ENCODE measurements at places on chromosomes 12 and 14.

DNA sequence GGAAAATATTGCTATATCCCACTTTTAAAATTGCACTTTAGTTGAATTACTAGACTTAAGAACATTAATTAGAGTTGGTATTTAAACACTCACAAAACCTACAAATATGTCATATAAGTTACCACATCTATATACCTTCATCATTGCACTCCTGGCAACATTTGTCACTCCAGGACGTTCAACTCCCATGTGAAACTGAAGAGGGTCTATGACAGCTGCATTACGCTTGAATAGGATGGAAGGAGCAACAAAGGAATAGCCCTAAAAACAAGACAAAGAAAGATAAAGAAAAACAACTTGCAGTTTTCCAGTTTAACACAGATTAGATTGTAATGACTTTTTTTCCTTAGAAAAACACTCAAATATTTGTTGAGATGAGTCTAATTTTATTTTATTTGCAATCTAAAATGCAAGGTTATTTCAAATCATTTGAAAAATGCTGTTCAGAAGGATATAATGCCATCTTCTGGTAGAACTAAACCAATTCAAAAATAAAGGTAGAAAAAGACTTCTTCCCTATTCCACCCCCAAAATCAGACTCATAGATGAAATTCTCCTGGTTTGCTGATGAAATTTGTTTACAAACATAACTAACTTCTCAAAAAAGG is 84.3 kb upstream of the TTC7B start:
- DNase-seq: no peak

- no peak for DNase-seq
Observed at GRCh38 chr14:101878822-101879528, 85.4 kb upstream of the DYNC1H1 start.

- no peak for DNase-seq
Observed at GRCh38 chr14:75274899-75275569, 3.6 kb upstream of the FOS start.

DNA sequence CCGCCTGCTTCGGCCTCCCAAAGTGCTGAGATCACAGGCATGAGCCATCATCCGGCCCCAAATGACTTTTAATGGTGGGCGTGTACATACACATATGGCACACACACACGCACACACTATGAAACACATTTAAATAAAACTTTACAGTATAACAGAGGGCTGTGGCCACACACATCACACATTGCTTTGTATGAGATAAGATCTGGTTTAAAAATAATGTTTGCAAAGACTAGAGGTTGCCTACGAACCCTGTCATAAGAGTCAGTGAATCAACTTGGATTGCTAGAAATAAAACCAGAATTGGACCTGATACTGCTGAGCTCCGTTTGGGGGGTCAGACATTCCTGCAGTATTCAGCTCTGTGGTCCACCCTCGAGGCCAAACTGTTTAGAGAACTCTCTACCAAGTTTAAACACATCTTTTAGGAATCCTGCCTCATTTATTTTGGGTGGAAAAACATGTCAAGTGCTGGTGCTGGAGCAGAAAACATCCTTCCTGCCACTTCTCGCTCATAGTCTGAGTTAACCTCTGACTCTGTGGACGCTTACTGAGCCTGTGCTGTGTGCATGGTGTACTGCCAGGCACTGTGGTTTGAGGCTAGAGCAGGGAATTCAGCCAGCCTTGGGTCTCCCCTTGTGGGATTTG is 47.8 kb upstream of the EML1 start:
- DNase-seq: no peak

- no peak for DNase-seq
Observed at GRCh38 chr12:100138048-100138802, 4.4 kb downstream of the BLTP3B start.

- no peak for DNase-seq
Observed at GRCh38 chr12:49990273-49990672, 17.5 kb downstream of the AQP6 start.

DNA sequence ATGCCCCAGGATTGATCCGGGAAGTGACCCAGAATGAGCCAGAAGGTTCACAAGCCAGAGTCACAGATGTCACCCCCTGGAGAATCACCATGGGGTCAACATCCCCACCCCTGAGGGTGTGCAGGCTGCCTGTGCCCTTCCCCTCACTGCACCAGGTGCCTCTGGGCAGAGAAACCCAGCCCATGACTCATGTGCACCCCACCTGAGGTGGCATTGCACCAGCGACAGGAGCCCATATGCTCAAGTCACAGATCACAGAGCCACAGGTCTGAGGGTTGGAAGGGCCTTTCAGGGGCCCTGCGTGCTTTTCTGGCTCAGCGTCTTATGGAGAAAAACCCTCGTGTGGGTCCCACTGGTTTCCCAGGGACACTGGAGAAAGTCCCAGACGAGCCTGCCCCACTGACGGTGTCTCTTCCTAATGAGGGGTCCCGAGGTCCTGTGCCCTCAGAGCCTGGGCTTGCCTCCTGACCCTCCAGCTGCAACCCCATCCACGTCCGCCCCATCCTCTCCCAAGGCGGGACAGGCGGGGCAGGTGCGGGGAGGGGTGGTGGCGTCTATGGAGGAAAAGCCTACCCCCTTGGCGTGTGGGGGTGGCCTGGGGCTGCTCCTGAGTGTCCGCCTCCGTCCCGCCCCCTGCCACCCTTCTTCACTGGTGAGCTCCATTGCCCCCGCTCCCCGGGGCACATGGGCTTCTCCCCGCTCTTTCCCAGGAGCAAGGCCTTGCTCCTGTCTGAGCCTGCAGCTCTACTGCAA is 47.6 kb downstream of the SLC8B1 start:
- no peak for DNase-seq

GRCh38 chr14:35401422-35402265 is 2.9 kb downstream of the NFKBIA start:
- no peak for DNase-seq

DNA sequence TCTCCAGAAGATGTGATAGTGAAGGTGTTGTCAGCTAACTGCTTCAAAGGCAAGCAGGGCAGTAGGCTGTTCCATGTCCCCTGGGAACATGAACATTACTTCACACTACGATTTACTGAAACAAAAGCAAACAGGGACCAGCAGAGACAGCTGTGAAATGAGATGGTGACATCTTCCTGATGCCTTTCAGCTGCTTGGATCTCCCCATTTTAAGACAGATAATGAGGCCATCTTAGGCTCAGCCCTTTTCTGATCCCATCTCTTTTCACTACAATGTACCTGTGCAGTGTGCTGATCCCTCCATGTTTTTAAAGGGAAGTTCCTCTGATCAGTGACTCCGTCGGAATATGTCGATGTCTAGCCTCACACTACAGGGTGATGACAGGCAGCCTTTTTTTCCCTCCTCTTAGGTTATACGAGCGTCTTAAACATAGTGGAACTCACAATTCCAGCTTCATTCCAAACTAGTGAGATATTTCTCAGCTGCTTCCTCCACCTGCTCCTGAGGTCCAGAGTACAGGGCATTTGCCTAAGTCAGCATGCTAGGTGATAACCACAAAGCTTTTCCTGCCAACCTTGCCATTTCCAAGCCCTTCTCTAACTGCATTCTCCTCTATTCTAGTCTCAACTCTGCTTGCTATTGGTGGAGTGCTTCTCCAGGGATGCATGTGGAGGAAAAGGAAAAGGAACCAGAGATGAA is 87.6 kb upstream of the EGLN3 start:
- DNase-seq: no peak

- no peak for DNase-seq
Observed at GRCh38 chr12:57738661-57739237, at the start of gene AGAP2. AGAP2 (minus strand) TSS chr12:57738742; CDS start chr12:57738246, 496 bp downstream.

DNA sequence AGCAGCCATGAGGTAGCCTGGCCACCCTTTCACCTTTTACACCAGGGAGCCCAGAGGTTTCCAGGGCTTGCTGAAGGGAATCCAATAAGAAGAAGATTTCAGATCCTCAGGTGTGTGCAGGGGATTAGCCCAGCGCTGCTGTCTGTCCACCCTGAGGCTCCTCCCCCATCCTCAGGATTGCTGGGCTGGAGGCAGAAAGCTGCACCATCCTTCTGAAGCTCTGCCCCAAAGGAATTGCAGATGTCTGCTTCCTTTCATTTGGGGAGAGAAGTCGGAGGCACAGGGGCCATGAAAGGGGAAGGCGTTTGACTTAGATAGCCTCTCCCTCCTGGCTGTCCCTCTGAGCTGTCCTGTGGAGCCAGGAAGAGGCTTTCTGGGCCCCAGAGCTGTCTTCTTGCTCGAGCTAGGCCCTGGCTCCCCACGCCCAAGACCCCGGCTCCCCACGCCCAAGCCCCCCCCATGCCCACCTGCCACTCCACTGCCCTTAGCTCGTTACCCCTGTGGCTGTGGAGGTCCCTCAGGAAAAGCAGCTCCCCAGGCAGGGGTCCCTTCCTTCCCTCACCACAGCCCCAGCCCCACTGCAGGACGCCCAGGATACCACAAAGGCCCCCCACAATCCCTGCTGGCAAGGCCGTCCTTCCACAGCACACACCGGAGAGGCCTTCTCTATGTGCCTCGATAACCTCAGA is 359.0 kb downstream of the CACNA1C start:
- no peak for DNase-seq

DNA sequence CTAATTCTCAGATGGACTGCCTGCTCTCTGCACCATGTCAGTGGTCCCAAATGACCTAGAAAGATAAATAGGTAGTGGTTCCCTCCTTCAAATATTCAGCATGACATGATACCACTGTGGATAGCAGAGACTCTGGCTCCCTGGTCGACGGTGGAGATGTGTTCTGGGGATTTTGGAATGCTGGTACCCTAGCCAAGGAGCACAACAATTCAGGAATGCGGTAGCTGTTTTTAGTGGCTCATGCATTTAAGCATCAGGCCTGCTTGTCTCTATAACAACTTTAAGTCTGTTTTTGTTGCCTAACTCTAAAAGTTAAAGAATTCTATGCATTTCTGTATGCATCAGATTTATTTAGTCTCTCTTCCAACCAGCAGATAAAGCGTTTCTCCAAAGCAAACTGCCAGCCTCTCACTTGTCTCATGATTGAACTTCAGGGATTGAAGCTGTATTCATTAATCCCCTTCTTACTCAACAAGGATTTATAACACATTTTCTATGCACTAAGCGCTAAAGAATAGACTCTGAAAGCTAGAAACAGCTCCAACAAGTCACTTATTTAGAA is 164.9 kb upstream of the BMP4 start:
- no peak for DNase-seq

GRCh38 chr14:23750357-23750756 is 114.2 kb downstream of the DHRS2 start:
- no peak for DNase-seq

GRCh38 chr12:8785499-8785898 is 36.9 kb upstream of the A2ML1 start:
- DNase-seq: no peak

- no peak for DNase-seq
Observed at GRCh38 chr12:104177663-104178501, 37.7 kb upstream of the TXNRD1 start.

DNA sequence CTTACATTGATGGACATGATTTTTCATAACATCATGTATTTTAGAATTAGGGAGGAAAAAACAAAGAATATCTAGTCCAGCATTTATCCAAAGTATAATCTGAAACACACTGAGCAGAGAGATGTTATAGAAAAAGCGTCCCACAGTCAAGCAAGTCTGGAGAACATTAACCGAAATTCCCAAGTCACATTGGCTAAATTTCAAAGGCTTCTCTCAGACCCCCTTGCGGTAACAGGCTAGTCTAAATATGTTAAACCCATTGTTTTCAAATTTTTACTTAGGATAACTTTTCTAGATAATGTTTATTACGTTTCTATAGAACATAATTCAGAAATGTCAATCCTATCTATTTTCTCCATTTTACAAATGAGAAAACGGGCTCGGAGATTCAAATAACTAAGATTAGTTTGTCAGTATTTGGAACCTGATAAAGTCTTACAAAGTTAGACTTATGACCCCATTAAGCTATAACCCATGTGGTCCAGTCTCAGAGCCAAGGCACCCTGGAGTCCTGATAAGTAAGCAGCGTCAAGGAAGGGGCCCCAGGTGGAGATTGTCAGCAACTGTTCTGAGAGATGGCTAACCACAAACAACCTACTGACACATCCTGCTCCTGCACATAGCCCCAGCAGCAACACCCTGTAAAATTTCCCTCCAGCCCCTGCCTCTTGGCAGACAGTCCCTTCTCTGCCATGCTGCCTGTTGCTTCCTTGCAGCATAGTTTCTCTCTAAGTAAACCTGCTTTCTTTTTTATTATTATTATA is 220.6 kb upstream of the TMEM260 start:
- DNase-seq: no peak

- no peak for DNase-seq
Observed at GRCh38 chr12:268483-268840, 5.8 kb upstream of the SLC6A13 start.

GRCh38 chr12:50059440-50060119 is 2.2 kb downstream of the ASIC1 start:
- DNase-seq: no peak

- DNase-seq: no peak
Observed at GRCh38 chr14:93006567-93007051, 83.7 kb downstream of the CHGA start.

- no peak for DNase-seq
Observed at GRCh38 chr12:19757317-19757877, 318.1 kb downstream of the AEBP2 start.

- no peak for DNase-seq
Observed at GRCh38 chr12:68842123-68842522, 34.1 kb downstream of the MDM2 start.

- no peak for DNase-seq
Observed at GRCh38 chr12:93106910-93107309, 177.8 kb upstream of the EEA1 start.

DNA sequence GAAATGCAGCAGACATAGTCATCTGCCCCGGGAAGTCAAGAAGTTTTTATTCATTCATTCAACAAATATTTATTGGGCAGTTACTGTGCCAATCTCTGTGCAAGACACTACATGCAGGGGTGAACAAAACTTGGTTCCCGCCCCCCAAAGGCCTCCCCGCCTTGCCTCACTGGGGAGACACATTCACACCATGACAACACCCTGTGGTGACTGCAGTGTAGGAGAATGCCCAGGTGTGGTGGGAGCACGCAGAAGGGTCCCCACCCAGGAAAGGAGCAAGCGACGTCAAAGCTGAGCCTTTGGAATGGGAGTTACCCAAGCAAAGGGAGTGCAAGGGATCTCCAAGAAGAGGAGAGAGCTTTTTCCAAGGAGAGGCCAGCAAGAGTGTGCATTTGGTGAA is 1.6 kb upstream of the AQP6 start:
- DNase-seq: no peak

DNA sequence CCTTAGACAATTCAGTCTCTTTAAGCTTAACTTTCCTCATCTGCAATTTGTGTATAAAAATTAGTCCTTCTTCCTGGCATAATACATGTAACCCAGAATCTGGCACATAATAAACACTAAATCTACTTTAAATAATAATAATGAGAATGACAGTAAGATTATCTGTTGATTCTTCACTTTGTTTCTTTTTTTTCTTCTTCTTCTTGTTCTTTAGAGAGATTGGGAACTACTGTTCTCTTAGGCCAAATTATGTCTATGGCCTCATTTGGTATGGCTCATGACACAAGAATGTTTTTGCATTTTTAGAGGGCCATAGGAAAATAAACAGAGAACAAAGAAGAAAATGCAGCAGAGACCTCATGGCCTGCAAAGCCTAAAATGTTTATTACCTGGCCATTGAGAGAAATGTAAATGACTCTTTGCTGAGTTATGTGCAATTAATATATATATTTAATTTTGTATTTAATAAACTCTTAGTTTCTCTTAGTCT is 275.8 kb downstream of the SLC6A15 start:
- no peak for DNase-seq

- DNase-seq: no peak
Observed at GRCh38 chr14:75461755-75462349, 34.0 kb downstream of the JDP2 start.

GRCh38 chr12:51392556-51393237 is 1.5 kb upstream of the GALNT6 start:
- DNase-seq: no peak

- no peak for DNase-seq
Observed at GRCh38 chr12:89166525-89166934, 185.8 kb downstream of the DUSP6 start.
